COR-L47 (cell line): ENCODE measurements at places on chromosomes 7 and 10.
A peak's percentile ranks its signal among the peaks of the same experiment; 100 is the strongest.

GRCh38 chr10:4450981-4451908, 374.8 kb upstream of the AKR1E2 start:
- DNase-seq: no peak

DNA sequence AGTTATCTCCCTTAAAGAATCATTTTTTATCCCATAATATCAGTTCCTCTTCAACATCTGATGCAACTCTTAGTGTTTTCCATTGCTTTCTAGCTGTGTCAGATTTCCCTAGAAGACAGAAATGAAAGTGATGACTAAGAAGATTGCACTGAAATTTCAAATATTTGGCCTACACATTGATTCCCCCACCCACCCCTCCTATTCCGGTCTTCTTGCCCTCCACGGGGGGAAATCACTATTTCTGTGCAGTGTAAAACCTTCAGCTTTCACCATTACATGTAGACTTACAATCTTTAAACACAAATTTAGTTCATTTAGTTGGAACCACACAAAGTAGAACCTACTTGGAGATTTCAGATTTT, 63.7 kb upstream of the IL6 start:
- DNase-seq: no peak

DNA sequence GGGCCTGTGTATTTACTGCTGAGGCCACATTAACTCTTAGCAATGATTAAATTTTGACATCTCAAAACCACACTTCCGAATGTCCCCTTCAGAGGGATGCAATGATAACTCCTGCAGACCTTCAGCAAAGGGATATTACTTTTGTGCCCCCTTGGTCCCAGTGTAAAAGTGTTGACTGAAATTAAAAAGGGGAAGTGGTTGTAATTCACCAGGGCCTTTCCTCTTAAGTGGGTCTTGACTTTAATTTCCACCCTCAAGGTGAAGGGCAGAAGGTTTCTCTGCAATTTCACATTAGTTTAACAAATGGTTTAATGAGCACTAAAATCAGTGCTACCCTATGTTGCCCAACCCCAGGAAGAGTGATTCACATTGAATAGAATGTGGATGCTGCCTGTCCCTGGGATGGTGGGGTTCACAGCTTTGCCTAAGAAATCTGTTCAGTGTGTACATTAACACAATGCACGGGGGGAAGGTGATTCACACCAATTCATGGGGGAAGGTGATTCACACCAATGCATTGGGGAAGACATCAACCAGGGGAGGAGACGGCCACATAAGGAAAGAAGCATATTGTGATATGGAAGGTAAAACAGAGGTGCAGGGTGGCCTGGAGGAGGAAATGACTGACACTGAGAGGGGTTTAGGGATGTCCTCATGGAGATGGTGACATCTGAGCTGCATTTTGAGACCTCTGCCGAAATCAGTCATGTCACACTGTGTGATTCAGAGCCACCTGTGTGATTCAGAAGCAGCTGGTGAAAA, 19.4 kb upstream of the TNS3 start:
- DNase-seq: no peak

DNA sequence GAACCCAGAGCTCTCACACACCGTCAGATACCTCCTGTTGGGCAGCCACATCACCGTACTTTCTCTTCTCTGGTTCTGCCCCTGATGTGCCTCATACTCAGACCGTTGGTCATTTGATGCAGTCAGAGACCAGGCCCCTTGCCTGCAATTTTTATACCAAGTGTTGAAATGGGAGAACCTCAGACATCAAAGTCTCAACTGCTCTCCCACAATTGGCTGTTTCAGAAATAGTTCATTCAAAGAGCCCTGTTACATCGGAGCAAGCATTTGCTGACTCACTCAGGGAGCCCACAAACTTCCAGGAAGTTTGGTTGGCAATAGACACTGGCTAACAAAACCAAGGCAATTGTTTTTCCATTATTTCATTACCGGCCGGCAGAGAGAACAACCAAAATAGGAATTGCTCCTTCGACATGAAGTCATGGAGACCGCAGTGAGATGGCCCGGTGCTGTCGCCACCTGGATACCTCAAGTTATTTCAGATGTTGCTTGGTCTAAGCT, 33.5 kb upstream of the ADAM12 start:
- DNase-seq: no peak

DNA sequence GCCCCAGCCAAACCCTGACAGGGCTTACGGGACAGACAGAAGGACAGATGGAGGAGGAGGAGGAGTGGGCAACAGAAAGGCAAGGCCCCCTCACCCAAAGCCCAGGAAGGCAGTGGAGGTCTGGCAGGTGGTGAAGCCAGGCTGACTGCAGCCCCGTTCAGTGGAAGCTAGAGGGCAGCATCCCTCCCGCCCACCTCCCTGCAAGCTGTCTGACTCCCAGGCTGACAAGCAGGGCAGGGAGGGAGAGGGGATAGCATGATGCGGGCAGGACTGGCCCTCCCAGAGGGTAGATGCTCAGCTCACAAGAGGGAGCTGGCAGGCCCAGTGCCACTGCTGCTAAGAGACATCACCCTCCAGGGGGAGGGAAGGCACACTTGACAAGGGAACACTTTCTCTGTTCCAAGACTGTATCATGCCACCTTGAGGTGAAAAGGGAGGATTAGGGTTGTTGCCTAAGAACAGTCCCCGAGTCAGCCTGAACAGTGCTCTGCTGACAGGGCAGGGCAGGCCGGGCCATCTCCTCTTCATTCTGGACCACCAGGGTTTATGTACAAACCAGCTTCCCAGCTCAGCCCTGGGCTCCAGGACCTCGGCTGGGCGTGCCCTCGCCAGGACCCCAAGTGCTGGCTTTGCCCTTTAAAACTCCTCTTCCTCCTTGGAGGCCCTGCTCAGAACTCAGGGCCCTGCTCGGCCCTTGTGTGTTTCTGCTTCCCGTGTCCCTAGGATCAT, 61.8 kb downstream of the RASGEF1A start:
- peak; percentile 40 for DNase-seq

DNA sequence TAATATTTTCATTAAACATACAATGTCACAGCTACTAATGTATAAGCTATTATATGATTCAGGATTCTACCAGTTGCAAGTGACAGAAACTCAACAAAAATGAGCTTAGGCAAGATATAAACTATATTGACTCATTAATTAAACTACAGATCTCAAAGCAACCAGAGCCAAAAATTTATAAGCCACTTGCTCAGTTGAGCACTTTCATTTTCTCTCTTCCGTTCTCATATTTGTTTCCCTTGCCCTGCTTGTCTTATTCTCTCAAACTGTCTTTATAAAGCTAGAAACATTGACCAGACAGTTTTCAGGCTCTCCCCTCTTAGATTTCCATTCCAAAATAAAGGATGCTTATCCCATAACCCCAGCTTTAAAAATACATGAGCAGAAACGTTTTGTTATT, 60.2 kb upstream of the DGKB start:
- no peak for DNase-seq

DNA sequence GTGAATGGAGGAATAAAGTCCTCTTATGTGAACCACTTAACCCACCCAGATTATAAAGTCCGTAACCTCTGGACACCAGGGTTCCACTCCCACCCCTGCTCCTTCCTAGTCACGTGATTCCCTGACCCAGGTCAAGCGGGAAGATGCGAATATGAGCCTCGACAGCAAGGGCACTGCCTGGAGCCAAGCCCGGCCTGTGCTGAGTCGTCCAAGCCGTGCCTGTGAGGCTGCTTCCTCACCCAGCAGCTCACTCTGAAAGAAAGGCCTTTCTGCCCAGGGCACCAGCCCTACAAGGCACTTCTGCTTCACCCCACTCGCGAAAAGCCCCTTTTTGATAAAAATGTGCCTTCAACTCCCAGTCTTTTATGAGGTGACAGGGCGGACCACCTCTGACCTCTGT, 85.8 kb downstream of the CYTH3 start:
- no peak for DNase-seq

GRCh38 chr10:86264481-86265231, 101.9 kb downstream of the GRID1 start:
- no peak for DNase-seq

GRCh38 chr7:112880818-112881418, 90.7 kb upstream of the TMEM168 start:
- no peak for DNase-seq

- no peak for DNase-seq
Observed at GRCh38 chr10:119491966-119492757, 50.4 kb downstream of the RGS10 start.

DNA sequence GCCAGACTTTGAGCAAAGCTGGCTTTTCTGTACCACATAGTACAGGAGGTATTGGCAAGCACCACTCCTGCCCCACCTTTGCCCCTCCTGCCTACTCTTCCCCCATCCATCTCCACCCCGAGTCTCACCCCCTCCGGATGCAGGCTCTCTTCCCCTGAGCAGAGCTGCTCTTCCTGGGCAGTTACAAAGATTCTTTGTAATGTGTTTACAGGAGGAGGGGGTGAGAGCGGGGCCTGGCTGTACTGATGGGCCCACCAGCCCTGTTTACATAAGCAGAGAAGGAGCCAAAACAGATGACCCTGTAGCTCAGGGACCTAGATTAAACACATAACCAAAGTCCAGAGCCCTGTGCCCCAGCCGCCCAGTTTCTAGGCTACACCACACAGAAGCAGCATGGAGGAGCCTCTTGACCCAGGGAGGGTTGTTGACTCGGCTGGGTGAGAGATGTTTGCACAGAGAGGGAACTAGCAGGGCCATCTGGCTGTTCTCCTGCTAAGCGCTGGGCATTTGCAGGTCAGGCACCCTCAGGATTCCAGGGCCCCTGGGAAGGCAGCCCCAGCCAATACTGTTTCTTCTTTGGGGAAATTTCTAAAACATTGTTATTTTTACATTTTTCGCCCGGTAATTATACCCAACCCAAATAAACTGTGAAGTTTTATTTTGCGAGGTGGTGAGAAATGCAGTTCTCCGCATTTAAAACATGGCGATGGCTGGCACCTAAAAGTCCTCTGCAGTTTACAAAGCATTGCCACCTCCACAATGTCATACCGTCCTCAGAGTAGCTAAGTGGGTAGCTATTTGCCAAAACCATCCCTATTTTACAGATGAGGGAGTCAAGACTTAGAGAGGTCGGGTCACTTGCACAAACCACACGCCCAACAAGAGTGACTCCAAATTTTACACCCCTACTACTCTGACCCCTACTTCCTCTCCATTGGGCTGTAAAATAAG, 11.4 kb upstream of the ZKSCAN1 start:
- DNase-seq: no peak

GRCh38 chr7:38317515-38317914, 44.1 kb upstream of the TARP start:
- DNase-seq: no peak

DNA sequence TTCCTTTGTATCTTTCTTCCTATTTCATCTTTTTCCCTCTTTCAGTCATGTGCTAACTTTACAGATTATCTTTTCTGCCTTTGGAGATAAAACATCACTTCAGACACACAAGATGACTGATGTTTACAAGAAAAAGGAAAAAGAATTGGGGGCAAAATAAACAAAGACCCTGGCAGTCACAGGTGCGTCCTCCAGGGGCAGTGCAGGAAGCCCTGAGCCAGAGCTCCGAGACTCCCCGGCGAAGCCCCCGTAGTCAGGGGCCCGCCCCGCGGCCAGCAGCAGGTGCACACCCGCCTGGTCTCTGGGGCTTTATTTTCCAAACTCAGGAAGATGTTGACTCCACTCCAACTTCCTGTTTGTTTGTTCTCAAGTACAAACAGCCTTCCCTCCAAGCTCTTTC, 10.2 kb downstream of the STK32C start:
- DNase-seq: peak; percentile 31

GRCh38 chr7:70448312-70448906, 683.5 kb upstream of the GALNT17 start:
- no peak for DNase-seq
